CD4-positive, alpha-beta T cell treated with Interleukin-15 for 4 hours (primary cell): ENCODE measurements at places on chromosomes 4 and X.

DNA sequence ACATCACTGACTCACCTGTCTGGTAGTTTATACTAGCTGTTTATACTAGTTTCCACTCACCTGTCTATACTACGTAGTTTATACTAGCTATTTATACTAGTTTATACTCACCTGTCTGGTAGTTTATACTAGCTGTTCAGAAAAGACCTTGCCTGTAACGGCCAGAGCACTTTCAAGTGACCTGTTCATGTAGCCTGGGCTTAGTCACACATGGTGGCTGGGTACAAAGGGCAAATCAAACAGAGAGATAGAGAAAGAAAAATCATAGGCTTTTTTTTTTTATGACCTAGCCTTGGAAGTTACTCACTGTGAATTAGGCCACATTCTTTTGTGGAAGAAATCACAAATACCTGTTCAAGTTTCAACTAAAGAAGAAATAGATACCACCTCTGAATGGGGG is 30.7 kb upstream of the SPANXN4 start:
- no peak for DNase-seq

GRCh38 chr4:5084911-5085475 is 33.7 kb downstream of the STK32B start:
- no peak for DNase-seq

DNA sequence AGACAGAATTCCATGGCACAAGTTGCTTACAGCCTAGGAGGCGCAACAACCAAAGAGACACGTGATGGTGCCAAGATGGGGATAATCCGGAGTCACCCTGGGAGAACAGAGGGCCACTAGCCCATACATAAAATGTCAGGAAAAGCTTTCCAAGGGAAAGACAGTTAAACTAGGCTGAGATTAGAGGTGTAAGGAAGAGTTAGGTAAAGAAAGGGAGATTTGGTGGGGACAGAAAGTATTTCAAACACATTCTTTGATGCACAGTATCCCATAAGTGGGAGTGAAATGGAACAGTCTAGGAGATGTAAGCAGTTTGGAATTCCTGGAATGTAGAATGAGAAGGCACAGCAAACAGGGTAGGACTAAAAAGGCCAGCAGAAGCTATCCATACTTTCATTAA is 860.9 kb upstream of the LCORL start:
- no peak for DNase-seq

DNA sequence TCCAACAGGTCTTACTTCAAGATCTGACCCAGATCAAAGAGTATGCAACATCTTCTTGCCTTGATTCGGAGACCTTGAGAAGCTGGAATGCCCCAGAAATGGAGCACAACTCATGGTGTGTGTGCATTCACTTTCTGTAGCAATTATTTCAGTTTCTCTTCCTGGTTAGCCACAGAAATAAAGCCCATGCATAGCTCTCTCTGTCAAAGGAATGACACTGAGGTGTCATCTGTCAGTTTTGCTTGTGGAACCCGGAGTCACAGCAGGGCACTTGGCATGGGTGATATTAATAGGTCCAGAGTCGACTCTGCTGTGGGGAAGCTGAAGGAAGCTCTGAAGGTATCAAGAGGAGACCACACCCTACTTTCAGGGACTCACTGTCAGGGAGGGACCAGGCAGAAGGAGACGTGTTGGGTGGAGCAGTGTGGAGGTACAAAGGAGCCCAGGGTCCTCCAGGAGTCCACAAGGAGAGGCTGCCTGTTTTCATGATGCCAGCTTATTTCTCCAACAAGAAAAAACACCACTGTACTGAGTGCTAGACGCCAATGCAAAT is 10.7 kb downstream of the CLNK start:
- DNase-seq: no peak

DNA sequence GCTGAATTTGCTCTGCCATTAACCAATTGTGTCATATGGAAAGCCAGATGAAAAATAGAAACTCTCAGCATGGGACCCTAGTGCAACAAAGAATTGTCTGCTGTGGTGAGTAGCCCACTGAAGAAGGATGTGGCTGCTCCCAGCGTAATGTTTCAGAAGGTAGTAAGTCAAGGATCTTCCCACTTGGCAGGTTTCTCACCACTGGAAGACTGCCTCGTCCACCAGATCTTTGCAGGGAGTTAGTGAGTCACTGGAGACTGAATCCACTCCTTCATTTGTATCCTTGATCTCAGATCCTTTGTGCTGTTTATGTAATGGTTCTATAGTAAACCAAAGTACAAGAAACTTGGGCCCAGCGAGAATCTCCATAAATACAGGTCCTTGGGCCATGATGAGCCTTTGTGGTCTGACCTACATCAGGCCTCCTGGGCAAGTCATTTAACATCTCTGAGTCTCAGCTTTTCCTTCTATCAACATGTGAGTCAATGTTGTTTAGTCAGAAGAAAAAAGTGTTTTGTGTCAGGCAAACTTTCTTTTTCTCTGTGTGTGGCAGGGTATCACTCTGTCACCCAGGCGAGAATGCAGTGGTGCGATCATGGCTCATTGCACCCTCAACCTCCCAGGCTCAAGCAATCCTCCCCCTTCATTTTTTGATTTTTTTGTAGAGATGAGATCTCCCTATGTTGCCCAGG is 78.0 kb upstream of the CCDC160 start:
- DNase-seq: no peak

DNA sequence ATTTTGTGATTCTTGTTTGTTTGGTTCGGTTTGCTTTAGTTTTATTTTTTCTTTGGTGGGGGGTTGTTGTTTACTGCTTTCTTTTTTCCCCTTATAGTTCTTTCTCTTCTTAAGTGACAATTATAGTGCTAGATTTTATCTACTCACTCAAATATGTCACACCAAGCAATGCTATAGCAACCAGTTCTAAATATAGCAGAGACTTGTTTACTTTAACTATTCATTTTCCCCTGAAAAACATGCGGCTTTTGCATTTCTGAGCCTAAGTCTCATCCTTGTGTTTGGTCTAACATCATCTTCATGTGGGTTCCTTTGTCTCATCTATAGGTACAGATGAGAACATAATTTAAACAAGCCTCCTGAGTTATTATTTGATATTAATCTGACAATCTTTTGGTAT is 676.6 kb downstream of the FAT4 start:
- no peak for DNase-seq

GRCh38 chr4:17494258-17495190 is 17.4 kb downstream of the QDPR start:
- DNase-seq: no peak

GRCh38 chr4:38870098-38870808 is 2.6 kb downstream of the FAM114A1 start:
- no peak for DNase-seq

- DNase-seq: no peak
These were observed 319.5 kb downstream of the KCNIP4 start for GRCh38 chr4:21628916-21629610.

DNA sequence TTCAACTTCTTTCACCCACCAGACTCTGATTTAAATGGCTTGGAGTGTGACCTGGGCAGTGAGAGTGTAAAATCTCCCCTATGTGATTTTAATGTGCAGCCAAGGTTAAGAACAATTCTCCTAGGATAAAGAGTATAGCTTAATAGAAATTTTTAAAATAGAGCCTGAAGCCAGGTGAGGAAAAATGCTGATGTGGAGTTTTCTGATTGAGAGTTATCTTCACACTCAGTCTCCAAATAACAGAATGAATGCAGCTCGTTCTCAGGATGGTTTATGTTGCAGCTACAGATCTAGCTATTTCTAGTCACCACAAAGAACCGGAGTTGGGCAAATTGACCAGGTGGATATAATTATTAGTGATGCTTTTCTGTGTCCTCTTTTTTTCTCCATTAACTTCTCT is 70.7 kb downstream of the MOSPD2 start:
- no peak for DNase-seq

DNA sequence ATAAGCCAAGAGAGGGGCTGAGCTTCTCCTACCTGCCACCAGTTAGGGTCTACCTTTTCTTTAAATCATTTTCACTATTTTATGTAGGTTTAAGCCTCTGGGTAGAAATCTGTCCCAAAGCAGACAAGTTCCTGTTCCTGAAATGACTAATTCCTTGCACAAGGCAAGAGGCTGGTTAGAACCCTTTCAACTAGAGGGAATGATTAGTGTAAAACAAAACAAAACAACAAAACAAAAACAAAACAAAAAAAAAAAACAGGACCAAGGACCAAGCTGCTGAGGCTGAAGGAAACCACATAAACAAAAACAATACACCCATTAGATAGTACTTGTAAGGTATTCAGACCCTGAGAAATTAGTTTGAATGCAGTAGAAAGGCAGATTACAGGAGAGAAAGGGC is 62.7 kb downstream of the MAML3 start:
- no peak for DNase-seq

- DNase-seq: no peak
These were observed 295.4 kb downstream of the PTTG2 start for GRCh38 chr4:38255572-38255971.

DNA sequence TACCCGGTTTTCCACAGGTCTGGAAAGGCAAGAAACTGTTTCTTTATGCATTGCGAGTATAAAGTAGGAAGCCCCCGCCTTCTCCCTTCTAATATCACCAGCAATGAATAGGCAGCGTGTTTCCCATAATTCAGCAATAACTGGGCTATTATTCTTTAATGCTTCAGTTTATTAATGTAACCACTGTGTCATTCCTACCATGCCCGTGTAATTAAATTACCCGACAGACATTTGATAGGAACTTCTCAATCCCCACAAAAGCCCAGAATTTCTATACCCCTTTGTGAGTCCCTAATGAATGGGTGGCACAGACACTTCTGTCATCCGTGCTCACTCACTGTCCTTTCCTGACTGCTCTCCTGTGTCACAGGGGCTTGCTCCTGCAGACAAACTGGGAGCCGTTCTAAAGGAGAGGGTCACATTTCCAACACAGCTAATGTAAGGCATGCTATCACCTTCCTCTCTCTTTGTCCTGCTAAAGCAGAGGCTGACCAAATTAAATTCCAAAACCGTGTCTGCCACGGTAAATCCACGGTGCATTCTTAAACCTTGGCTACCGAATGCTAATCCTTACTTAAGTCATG is 108.5 kb upstream of the MID1 start:
- no peak for DNase-seq

DNA sequence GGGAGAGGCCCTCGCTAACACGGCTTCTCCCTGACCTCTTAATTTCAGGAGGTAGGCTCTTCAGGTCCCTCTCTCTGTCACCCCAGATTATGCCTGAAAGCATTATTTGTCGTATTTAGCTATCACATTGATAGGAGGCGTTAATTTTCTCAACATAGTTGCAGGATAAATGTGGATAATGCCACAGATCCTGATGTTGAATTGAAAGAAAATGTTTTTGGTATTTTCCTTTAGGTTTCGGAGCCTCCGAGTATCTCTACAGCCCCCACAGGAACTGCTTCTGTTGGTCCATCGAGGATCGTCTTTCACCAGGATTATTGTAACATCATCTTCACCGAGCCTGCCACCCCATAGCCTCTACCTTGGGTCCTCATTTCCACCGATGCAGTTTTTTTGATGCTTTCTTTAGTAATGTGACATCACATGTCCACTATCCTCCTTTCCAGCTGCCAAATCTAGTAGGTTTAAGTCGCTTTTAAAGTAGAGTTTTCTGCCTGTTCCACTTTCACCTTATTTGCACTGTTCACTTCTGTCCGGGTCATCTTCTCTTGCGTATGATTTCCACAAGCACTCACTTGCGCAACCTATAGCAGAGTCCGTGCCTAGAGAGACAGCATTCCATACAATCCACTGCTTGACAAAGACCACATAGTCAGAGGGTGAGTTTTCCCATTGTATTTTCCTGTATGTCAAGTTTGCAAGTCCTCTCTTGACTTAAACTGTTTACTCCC is 665 bp downstream of the TIGD2 start:
- DNase-seq: no peak

DNA sequence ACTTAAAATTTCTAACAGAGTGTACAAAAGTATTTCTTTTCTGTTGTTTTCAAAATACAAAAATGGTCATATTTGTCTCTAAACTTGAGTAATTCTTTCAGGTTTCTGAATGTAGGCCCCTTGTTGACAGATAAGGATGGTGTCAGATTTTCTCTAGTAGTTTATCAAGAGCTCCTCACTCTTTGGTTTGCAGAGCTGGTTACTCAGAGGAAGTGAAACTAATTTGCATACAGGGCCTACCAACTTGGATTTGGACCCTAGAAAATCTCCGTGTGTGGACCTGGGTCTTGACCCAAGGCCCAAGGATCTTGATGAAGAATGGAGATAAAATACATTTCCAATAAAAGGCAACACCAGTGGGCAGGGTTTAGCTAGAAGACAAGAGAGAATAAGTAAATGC is 433 bp upstream of the ADH6 start:
- no peak for DNase-seq

DNA sequence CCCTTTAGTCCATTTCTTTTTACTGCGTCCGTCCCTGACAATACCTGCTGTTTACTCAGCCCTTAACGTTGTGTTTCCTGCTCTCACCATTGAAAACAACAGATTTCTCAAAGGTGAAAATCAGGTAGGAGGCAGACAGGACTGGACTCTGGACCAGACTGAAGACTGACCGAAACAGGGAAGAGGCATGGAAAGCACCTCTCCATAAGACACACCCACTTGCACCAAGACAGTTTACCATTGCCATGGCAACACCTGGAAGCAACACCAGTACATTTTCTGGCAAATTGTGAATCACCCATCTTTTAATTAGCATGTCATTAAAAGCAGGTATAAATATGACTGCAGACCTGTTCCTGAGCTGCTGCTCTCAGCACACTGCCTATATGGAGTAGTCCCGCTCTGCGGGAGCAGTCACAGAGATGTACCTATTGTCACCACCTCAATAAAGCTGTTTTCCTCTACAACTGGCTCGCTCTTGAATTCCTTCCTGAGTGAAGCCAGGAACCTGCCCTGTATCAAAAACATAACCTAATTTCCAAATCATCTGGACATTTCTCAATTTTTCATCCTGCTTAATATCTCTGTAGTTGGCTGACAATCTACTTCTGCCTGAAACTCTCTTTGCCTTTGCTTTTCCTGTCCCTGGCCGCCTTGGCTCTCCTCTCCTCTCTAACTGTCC is 117.0 kb downstream of the RNF150 start:
- DNase-seq: no peak

DNA sequence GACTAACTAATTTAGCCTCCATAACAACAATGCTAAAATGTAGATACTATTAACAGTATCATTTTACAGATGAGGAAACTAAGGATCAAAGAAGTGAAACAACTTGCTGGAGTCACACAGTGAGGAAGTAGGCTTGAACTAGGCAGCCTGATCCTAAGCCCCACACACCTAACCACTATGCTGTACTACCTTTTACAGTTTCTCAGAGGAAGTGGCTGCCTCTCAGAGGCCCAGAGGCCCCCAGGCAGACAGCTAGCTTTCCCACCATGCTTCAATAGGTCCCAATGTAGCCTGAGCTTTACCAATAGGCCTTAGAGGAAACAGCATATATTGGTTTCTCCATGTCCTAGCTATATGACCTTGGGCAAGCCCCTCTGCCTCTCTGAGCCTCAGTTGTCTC is 69.4 kb upstream of the PJA1 start:
- DNase-seq: no peak

GRCh38 chr4:1856943-1857699 is 1.2 kb upstream of the LETM1 start:
- no peak for DNase-seq
